ENCODE measurements at places on chromosomes 3 and 15. TPM values are rescaled to one million over a fixed set of nuclear protein-coding genes. Genes with fewer than 3 reads are reported as not detected.

GRCh38 chr15:75943246-75943645 lies 39.6 kb downstream of the FBXO22 start:
- no peak for DNase-seq

GRCh38 chr3:197521277-197522182 lies 34.2 kb downstream of the BDH1 start:
- no peak for DNase-seq

- no peak for DNase-seq
These were observed 243.5 kb upstream of the KBTBD8 start for GRCh38 chr3:66754613-66755012.

DNA sequence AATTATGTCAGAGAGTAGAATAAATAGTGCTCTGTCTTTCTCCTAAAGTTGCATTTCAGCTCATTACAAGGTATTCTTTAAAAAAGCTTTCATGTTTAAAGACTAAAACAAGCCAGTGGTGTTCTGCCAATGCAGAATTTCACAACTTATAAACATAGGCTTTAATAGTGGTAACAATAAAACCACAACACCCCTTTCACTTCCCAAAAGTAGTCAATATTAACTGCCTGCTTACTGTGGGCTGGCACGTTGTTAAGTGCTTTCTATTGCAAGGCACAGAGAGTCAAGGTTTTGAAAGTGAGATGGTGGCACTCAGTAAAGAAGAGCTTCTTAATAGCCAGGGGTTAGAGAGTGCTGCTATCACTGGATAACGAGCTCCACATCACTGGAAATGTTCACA lies 8.4 kb upstream of the RTP1 start:
- no peak for DNase-seq

- DNase-seq: no peak
These were observed 360.3 kb upstream of the TBL1XR1 start for GRCh38 chr3:177557548-177557947.

GRCh38 chr3:11457135-11457534 lies 184.9 kb downstream of the ATG7 start:
- no peak for DNase-seq

- DNase-seq: no peak
These were observed 99.8 kb upstream of the BFSP2 start for GRCh38 chr3:133300102-133300501.

DNA sequence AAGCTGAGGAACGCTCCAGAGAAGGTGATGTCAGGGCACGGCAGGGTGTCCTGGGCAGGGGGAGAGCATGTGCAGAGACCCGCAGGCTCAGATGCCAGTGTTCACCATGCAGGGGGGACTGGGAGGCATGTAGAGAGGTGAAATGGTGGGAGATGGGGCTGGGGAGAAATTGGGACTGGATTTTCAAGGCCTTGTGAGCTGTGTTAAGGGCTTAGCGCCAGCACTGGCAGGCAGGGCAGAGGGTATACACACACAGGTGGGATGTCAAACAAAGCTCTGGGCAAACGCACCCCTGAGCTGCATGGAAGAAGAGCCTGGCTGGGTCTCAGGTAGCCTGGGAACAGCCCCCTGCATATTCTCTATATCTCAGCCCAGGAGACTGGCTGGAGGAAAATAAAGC lies 282.7 kb downstream of the SHQ1 start:
- DNase-seq: no peak

- no peak for DNase-seq
These were observed 10.6 kb upstream of the TM4SF4 start for GRCh38 chr3:149463921-149464320.

DNA sequence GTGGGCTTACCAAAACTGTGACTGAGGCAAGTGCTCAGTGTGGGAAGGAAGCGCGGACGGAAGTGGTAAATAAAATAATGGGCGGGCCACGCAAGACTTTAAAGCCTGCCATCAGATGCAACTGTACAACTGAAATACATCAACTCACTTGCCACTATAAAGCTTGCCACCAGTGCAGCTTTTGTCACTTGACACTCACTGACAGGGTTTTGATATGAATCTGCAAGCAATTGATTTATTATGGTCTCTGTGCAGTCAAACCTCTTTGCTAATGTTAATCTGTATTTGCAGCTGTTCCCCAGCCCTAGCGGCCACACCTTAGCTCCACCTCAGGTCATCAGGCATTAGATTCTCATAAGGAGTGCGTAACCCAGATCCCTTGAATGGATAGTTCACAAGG lies 2.3 kb upstream of the GFM1 start:
- no peak for DNase-seq

DNA sequence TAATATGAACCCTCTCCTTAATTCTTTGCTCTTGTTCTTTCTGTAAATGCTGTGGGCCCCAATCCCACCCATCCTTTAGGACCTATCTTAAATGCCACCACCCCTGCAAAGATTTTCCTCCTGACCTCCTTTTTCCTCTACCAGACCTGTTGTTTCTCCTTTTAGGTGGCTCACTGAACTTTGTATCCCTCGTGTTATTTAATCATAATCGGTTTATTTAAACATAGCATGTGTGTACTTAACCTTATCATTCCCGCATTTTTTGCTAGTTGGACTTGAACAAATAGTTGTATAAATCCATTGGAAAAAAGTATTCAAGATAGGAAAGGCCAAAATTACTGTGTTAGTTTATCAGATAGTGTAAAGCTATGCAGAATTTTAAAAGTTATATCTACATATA lies 988 bp upstream of the NFKBIZ start:
- no peak for DNase-seq

DNA sequence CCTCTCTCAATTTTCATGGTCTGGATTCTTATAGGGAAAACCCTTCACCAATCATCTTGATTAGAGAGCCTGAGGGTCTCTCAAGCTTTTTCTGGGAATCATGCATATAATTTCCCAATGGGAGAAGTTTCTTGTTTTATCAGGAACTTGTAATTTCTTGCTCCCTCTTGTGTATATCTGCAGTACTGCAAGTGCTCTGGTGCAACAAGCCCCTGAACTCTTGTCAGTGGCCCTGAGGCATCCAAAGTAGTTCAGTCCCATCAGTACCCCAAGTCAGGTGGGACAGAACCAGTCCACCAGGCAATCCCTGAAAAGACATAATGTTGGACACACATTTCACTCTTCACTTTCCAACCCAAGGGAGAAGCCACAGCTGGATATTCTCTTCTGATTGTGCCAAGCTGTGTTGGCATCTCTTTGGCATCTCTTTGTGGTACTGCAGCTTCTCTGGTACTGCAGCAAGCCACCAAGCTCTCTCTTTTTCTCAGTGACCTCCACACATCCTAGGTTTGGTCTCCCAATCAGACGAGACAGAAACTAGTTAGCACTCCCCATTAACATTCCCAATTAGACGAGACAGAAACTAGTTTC lies 214.5 kb downstream of the ZIC4 start:
- no peak for DNase-seq

DNA sequence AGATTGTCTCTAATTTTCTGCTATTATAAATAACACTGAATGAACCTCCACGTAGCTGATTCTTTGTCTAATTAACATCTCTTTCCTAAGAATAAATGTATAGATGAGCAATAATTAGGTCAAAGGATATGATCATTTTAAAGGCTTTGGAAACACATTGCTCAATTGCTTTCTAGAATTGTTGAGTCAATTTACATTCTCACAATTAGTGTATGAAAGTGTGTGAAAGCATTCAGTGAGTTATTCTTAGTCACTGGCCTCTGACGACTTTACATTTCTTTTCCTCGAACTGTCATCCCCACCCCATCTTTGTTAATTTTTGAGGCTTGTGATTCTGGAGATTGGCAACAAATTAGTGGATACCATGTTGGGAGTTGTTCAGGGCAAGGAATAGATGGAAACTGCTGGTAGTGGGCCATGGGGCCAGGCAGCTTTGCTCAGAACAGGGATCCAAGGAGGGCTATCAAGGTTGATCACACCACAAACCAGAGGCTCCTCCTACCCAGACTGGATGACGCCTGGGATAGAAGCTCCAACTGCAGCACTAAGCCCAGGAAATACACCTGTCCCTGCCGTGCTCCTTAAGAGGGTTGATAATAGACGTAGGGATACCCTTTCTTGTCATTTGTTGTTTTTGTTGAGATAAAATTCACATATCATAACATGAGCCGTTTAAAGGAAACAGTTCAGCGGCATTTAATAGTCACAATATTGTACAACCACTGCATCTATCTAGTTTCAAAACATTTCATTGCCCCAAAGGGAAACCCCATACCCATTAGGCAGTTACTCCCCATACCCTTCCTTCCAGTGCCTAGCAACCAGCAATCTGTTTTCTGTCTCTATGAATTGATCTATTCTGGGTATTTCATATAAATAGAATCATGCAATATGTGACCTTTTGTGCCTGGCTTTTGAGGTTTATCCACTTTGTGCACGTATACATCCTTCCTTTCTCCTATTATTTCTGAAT lies 27.9 kb downstream of the EIF1B start:
- no peak for DNase-seq

- no peak for DNase-seq
These were observed 16.0 kb downstream of the UBE2E2 start for GRCh38 chr3:23219117-23219516.

DNA sequence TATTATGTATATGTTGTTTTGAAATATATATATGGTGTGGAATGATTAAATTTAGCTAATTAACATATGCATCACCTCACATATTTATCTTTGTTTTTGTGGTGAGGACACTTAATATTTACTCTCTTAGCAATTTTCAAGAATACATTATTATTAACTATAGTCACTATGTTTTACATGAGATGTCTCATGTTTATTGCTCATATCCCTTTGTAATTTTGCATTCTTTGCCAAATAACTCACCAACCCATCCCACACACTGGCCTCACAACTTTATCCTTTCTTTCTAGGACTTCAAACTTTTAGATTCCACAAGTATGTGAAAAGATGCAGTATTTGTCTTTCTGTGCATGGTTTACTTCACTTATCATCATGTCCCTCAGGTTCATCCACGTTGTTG lies 950.2 kb upstream of the CADM2 start:
- no peak for DNase-seq

DNA sequence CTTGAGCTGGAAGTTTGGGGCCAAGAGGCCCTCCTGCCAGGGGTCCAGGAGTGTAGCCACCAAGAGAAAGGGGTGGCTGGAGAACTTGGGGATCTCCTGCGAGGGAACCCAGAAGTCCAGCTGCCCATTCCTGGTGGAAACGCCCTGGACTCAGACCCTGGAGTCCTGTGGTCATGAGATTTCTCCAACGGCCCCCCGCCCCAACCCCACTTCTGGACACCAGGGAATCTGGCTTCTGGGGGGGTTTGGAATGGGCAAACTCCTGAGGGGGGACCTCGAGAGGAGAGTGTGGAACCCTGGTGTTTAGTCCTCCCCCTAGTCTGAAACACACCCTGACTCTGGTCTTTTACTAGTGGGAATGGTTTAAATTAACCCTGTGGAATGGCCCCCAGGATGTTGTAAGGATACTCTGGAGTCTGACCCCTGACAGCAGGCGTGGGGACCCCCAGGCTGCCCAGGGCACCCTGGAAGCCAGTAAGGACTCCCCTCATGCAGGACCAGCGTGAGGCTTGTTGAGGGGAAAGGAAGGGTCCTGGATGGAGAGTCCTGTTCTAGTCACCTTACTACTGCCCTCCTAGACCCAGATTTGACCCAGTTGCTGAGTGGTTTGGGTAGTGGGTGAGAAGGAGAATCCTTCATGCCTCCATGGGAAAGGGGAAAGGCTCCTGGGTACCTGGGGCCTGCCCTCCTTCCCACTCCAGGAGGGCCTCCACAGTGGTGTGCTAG lies 540 bp downstream of the KLHDC8B start:
- no peak for DNase-seq

- DNase-seq: no peak
These were observed 389.2 kb upstream of the GRM7 start for GRCh38 chr3:6471744-6472143.

DNA sequence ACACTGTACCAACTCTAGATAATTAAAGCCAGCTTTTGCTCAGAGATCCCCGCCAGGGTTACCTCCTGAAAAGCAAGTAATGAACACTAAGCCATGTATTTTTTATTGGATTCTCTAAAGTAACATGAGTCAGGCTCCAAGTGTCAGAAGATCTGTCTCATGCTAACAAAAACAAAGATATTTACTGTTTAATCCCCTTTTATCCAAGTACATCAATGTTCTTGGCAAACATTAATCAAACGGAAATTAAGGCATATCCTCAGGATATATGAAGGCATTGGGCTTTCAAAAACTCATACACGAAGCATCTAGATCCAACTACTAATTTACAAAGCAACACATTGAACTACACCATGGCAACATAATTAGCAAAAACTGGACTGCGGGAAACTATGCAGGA lies 37.2 kb downstream of the MYO5A start:
- no peak for DNase-seq

DNA sequence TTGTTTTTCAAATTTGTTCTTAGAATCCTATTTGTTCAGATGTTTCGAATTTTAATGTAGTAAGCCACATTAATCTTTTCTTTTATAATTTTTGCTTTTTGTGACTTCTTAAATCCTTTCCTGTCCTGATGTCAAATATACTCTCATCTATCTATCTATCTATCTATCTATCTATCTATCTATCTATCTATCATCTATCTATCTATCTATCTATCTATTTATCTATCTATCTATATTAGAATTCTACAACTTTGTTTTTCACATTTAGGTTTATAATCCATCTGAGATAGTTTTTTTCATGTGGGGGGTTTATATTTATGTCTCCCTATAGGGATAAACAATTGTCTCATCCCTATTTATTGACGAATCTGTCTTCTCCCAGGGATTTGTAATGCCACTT lies 32.1 kb downstream of the CTXND1 start:
- DNase-seq: no peak

DNA sequence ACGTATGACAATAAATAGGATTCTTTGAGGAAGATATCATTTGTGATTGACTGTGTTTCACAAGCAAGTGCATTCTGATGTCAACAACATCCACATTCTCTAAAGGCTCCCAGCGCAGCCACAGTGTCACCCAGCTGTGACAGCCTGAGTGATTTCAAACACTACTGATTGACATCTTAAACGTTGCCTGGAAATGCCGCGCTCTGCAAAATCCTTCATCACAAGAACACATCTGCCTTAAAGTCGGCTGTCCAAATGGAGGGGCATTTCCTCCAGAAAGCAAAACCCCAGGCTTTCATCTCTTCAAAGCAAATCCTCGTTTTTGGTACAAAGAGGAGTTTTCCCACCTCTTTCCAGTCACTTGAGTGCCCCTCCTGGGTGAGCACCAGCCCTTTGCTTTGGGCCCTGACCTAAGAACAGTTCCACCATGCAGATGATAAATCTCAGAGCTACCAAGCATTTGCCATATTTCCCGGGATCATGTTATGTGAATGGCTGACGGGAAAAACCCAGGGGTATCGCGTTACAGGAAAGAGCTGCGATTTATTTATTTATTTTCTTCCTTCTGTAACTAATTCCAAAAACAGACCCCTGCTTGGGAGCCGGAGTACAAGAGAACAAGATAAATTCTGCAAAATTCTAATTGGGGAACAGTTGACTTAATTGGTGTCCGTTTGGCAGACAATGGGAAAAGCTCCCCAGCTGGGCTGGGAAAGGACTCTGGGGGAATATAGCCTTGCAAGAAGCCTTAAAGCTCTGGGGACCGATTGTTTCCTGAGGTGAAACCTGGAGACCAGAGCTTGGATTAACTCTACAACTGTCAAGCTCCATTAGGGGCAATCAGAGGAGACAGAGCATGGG lies 703.8 kb upstream of the NR2F2 start:
- no peak for DNase-seq

ATP8B4 gene
- not detected for polyA plus RNA-seq

EPHA3 gene
- polyA plus RNA-seq: not detected

PLAAT1 gene
- not detected for polyA plus RNA-seq

LRRN1 gene
- polyA plus RNA-seq: 0.66 TPM

LRRC15 gene
- not detected for polyA plus RNA-seq

CCDC54 gene
- polyA plus RNA-seq: not detected

CLDN16 gene
- not detected for polyA plus RNA-seq

ACKR4 gene
- polyA plus RNA-seq: not detected

LMAN1L gene
- not detected for polyA plus RNA-seq

FGF7 gene
- 0.02 TPM for polyA plus RNA-seq
